ENCODE measurements at places on chromosomes 3 and 15. TPM values are rescaled to one million over a fixed set of nuclear protein-coding genes. Genes with fewer than 3 reads are reported as not detected.
A peak's percentile ranks its signal among the peaks of the same experiment; 100 is the strongest.

GRCh38 chr3:123700791-123701722 lies 116.2 kb upstream of the HACD2 start:
- no peaks in the 10 kb centered on the region for H3K27me3 ChIP-seq
- H3K4me1 ChIP-seq, result peaks cover 2% of the 10 kb centered on the region
- H3K27ac ChIP-seq, result no peak overlapping the region
- no peak overlapping the region for H3K4me3 ChIP-seq

DNA sequence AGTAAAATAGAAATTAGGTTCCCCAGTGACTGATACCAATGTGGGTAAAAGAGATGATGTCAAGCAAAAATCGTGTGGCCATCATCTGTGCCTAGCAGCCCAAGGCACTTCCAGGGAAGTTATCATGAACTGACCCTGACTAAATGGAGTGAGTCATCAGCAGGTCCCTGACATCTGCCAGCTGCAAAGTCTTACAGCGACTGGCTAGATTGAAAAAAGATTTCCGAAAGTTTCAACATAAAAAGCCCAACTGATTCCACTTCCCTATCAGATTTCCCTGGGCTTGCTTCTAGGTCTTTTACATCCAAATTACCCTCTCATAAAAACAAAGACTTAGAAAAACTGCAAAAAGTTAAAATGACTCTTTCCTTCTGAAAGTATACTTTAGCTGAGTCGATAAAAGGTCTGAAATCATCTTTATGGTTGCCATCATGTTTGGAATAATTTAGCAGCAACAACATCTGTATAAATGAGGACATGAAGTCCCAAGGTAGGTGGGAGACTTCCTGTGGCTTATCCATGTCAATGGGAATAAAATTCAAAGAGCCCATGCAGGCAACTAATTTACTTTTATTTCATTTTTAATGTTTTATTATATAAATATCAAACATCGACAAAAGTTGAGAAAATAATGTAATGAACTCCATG lies 342.8 kb downstream of the ERC2 start:
- H3K27me3 ChIP-seq, result no peaks in the 10 kb centered on the region
- no peak overlapping the region for H3K27ac ChIP-seq
- DNase-seq, result peak; percentile 12
- no peak overlapping the region for H3K4me3 ChIP-seq

- no peak overlapping the region for H3K4me3 ChIP-seq
- no peak for DNase-seq
- H3K27me3 ChIP-seq, result no peaks in the 10 kb centered on the region
- peaks cover 12% of the 10 kb centered on the region for H3K4me1 ChIP-seq
- H3K27ac ChIP-seq, result no peak overlapping the region
These were observed 254.0 kb upstream of the TBL1XR1 start for GRCh38 chr3:177451301-177451750.

- no peaks in the 10 kb centered on the region for H3K36me3 ChIP-seq
- peaks cover 6% of the 10 kb centered on the region for H3K4me1 ChIP-seq
- DNase-seq, result no peak
- no peak overlapping the region for H3K4me3 ChIP-seq
- H3K27ac ChIP-seq, result no peak overlapping the region
These were observed 45.1 kb downstream of the PTPN23 start for GRCh38 chr3:47425959-47426358.

GRCh38 chr3:1561427-1561826 lies 468.6 kb downstream of the CNTN6 start:
- no peak overlapping the region for H3K27ac ChIP-seq
- no peaks in the 10 kb centered on the region for H3K4me1 ChIP-seq
- H3K27me3 ChIP-seq, result no peaks in the 10 kb centered on the region
- H3K36me3 ChIP-seq, result no peaks in the 10 kb centered on the region

PIGX gene
- 61.4 TPM for total RNA-seq

PTPRG gene
- total RNA-seq, result 65.1 TPM

PRTG gene
- total RNA-seq, result 508 TPM

DNA sequence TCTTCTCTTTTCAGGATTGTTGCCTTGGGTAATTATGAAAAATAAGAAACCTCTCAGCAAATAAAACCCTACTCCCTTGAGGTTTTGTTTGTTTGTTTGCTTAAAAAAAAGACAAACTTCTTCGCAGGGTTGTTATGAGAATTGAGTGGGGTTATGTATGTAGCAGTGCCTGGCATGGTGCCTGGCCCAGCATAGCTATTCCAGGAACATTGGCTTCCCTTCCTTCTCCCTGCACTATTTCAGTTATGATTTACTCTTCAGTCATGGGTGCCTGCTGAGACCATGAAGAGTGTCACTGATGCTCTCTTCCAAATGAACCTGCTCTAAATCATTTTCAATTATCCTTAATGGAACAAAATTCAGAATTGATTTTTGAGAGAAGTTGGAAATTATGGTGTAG lies 283.5 kb upstream of the ROPN1 start:
- H3K4me3 ChIP-seq, result no peak overlapping the region
- H3K27me3 ChIP-seq, result no peaks in the 10 kb centered on the region
- H3K36me3 ChIP-seq, result no peaks in the 10 kb centered on the region

GRCh38 chr15:90585863-90586262 lies 56.1 kb downstream of the CRTC3 start:
- no peaks in the 10 kb centered on the region for H3K27me3 ChIP-seq
- H3K4me3 ChIP-seq, result no peak overlapping the region
- H3K4me1 ChIP-seq, result peaks cover 12% of the 10 kb centered on the region
- DNase-seq, result no peak
- H3K36me3 ChIP-seq, result no peaks in the 10 kb centered on the region
- H3K27ac ChIP-seq, result no peak overlapping the region

DNA sequence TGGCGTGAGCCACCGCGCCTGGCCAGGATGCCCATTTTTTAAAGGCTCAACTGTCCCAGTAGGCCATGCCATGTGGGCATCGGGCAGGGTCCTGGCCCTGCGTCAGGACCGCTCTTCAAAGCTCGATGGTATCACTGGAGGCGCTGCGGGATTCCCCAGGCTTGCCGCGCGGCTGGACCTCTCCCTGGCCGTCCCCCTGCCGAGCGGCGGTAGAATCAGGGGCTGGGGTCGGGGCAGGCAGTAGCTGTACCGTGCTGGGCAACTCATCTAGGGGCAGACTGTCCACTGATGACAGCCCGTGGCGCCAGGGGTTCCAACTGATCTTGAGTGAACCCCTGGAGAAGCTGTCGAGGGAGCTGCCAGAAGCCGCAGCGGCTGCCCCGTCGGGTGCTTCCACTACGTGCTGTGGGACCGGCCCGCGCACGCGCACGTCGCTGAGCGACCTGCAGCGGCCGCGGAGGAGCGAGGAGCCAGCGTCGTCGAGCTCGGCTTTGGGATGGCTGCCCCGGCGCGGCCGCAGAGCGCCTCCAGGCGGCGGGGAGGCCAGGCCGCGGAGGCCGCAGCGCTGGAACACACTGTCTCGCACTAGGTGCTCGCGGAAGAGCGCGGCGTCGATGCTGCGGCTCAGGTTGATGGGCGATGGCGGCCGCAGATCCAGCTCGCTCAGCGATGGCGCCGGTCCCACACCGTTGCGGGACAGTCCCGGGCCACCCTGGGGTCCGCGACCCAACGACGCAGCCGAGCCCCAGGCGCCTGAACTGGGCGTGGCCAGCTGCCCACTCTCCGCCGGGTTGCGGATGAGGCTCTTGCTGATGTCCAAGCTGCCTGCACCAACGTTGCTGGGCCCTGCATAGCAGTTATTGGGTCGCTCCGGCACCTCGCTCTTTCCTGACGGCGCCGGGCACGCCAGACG lies 5.8 kb downstream of the PRRT3 start:
- no peaks in the 10 kb centered on the region for H3K36me3 ChIP-seq
- H3K27ac ChIP-seq, result no peak overlapping the region
- DNase-seq, result peak; percentile 95
- H3K4me3 ChIP-seq, result peak overlapping the region; percentile 59
- peaks cover 5% of the 10 kb centered on the region for H3K27me3 ChIP-seq

SPRED1 gene
- 32.3 TPM for total RNA-seq

DNA sequence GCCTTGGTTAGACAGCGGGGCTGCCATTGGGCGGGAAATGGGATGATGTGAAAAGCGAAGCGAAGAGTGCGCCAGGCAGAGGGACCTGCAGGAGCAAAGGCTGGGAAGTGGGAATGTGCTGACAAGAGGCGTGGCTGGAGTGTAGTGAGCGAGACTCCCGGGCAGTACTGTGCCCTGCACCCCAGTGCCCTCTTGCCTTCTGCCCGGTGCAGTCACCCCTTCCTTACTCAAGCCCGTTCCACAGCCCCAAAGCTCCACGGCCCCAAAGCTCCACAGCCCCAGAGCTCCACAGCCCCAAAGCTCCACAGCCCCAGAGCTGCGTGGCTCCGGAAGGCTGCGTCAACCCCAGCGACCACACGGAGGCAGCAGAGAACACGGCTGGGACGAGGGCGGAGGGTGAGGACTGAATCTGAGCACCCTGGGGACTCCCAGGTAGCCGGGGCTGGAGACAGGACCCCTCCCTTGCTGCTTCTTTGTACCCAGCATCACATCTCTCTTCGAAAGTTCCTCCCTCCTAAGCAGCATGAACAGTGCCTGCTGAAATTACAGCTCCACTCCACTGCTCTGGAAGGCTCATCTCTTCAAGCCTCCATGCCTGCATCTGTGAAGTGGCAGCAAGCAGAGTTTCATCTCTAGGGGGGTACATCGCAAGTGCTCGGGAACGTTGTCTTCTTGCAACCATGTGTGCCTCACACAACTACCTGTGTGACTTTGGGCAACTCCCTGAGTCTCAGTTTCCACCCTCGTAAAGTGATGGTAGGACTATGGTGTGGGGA lies 108.9 kb downstream of the FBLN2 start:
- peak; percentile 74 for DNase-seq
- peaks cover 60% of the 10 kb centered on the region for H3K27me3 ChIP-seq
- peaks cover 11% of the 10 kb centered on the region for H3K4me1 ChIP-seq
- no peaks in the 10 kb centered on the region for H3K36me3 ChIP-seq

TMCC1 gene
- 29.8 TPM for total RNA-seq

DNA sequence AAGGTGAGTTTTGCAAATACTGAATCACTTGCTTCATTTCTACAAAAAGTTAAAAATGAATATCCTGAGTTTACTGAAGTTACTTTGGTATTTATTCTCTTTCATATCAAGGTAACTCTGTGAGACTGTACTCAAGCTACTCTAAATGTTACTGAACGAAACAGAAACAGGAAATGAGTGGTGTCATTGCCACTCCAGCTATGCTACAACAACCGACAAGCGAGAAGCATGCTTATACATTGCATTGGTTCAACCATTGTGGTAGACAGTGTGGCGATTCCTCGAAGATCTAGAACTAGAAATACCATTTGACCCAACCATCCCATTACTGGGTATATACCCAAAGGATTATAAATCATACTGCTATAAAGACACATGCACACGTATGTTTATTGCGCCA lies 313.2 kb upstream of the THBS1 start:
- H3K27me3 ChIP-seq, result no peaks in the 10 kb centered on the region
- H3K27ac ChIP-seq, result no peak overlapping the region
- H3K36me3 ChIP-seq, result no peaks in the 10 kb centered on the region
- no peaks in the 10 kb centered on the region for H3K4me1 ChIP-seq
- H3K4me3 ChIP-seq, result no peak overlapping the region
- no peak for DNase-seq

WDR72 gene
- 2.3 TPM for total RNA-seq

- no peaks in the 10 kb centered on the region for H3K4me1 ChIP-seq
- no peaks in the 10 kb centered on the region for H3K27me3 ChIP-seq
- DNase-seq, result no peak
- H3K27ac ChIP-seq, result no peak overlapping the region
These were observed 22.3 kb upstream of the GP9 start for GRCh38 chr3:129038121-129038855.

TLR9 gene
- not detected for total RNA-seq

DNA sequence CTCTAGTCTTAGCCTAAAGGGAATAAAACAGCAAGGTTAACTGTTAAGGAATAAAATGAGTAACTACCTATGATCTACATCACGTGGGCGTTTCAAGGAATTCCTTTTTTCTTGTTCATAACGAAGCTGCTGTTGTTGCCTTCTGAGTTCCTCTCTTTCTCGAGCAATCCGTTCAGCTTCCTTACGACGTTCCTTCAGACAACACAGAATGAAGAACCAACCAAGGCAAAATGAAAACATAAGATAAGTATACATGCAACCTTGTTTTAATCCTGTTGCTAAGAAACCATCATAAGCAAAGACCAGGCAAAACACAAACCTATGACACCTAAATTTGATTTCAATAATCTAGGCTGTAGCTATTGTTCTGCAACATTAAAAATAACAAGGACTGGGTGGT lies 44.1 kb downstream of the SLTM start:
- H3K27me3 ChIP-seq, result no peaks in the 10 kb centered on the region
- peaks cover 52% of the 10 kb centered on the region for H3K36me3 ChIP-seq
- DNase-seq, result no peak

GRCh38 chr15:72200395-72201237 lies 3.0 kb upstream of the GRAMD2A start:
- DNase-seq, result no peak
- H3K36me3 ChIP-seq, result peaks cover 9% of the 10 kb centered on the region
- no peak overlapping the region for H3K4me3 ChIP-seq
- peaks cover 39% of the 10 kb centered on the region for H3K27me3 ChIP-seq
- H3K27ac ChIP-seq, result no peak overlapping the region

- peaks cover 14% of the 10 kb centered on the region for H3K4me1 ChIP-seq
- no peak overlapping the region for H3K4me3 ChIP-seq
- no peaks in the 10 kb centered on the region for H3K36me3 ChIP-seq
- no peaks in the 10 kb centered on the region for H3K27me3 ChIP-seq
- no peak for DNase-seq
These were observed 86.8 kb downstream of the LIPC start for GRCh38 chr15:58518626-58519025.

DNA sequence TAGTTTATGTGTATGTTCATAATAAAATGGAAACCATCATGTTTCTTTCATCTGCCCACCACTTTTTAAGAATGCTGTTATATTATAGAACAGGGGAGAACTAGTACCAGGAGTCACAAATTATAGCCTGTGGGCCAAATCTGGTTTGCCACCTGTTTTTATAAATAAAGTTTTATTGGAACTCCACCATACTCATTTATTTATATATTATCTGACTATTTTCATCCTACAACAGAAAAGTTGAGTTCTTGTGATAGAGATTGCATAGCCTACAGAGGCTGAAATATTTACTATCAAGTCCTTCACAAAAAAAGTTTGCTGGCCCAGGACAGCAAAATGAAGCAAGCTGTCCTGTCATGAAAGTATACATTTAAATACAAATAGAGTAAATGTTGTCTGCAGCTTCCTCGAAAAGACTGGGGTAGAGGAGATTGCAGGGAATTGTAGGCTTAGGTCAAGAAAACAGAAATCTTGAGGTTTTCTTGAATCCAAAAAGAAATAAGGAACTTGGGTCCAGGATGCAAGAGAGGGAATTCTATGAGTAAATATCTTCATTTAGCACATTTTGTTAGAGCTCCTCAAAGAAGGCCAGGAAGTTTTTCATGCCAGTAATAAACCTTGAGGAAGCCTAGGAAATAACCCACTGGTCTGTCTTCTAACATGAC lies 41.1 kb downstream of the FILIP1L start:
- H3K36me3 ChIP-seq, result no peaks in the 10 kb centered on the region
- no peak for DNase-seq
- H3K4me1 ChIP-seq, result peaks cover 11% of the 10 kb centered on the region
- no peak overlapping the region for H3K27ac ChIP-seq

GPR15 gene
- total RNA-seq, result not detected

GRCh38 chr15:71385457-71385856 lies 270.2 kb downstream of the THSD4 start:
- no peaks in the 10 kb centered on the region for H3K36me3 ChIP-seq
- DNase-seq, result no peak
